Fibroblast of the aortic adventitia (primary cell): ENCODE measurements at places on chromosomes 6 and 20. TPM values are rescaled to one million over a fixed set of nuclear protein-coding genes. Genes with fewer than 3 reads are reported as not detected.

DNA sequence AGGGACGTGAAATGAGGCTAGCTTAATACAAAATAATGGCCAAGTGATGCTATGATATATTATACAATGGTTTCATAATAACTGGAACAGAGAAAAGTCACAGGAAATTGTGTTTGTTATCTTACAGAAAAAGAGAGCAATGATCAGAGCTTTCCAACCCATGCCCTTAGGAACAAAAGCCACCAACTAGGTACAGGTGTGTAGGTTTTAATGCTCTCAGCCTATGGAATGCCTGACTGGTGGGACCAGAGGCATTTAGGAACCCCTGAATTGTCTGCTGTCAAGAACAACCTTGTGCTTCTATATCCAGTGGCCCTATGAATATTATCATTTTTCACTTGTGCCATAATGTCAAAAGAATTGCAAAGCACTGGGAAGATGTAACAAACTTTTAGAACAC lies 133.0 kb upstream of the RUNX2 start:
- no peak for DNase-seq

DNA sequence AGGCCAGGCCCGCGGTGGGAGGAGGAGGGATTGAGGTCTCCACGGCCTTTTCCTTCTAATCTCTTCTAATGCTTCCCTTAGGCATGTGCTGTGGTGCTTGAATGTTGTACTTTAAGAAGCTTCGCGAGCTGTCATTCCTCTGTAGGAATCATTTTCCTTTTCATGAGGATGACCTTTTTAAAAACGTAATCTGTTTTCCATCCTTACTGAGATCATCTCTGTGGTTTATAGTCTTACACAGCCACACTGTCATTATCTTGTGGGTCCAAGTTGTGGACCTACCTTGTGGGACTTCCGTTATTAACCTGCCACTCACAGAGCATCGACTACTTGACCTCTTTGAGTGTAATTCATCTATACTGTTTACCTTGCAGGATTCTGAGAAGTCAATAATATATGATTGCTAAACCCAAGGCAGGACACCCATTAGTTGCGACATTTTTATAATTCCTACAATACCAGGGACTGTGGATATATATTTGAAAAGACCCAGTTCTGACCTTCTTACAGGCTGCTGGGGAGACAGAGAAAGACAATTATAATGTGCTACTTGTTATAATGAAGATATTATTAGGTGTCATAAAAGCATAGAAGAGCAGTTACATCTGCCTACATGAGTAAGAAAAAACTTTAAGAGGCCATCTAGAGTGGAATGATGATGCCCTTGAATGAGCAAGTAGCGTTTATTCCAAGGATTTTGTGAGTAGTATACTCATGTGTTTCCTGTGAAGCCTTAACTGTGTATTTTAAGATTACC lies 842 bp downstream of the SLC25A27 start:
- DNase-seq, result peak; percentile 24

DNA sequence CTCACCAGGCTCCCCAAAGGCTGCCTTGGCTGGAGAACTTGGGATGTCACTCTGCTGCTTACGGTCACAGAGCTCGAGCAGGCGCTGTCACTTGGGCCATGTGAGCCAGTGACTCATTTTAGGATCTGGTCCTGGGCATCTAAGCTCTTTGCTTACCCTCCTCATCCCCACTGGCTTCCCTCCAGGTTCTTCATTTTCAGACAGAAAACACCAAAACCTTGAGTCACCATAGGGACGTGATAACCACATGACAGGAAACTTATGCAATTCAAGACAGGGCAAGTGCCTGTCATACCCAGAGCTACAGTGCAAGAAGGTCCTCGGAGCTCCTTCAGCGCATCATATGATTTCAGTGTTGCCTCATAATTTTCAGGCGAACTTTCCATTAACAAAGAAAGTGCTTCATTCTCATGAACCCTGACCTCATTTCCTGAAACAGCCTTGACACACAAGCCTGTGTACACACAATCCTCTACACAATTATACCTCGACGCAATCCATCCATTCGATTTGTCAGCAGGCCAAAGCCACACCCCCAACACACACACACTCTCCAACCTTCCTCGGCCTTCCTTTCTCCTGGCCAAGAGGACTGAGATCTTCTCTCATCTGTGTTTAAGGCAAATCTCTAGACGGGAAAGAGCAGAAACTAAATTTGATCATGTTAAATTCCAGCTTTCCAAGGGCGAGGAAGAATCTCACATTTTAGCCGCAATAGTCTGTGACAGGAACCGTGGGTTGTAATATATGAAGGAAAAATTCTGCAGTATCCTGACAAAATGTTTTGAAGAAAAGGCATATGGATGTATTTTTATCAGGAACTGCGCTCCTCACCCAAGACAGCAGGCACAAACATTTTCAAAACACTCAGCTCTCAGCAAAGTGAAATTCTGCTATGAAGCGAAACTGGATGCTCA lies 25.3 kb downstream of the TBC1D7 start:
- peak; percentile 95 for DNase-seq

DNA sequence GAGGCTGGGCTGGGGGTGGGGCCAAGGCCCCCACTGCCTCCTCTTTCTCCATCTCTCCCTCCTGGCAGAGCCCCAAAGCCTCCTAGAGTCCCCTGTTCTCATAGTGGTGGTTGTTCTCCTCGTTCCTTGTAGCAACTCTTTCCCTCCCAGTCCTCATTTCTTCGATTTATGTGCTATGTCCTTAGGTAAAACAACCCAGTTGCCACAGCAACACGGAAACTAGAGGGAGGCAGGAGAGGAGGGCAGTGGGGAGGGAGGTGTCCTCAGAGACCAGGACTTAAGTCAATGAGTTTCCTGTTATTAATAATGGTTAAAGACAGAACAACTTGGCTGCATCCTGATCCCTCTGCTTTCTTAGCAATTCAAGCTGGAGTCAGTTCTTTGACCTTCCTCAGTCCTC lies 161.0 kb downstream of the INSM1 start:
- no peak for DNase-seq

- DNase-seq, result peak; percentile 65
Measured at GRCh38 chr20:43187476-43188233, 2.1 kb downstream of the PTPRT start.

- no peak for DNase-seq
Measured at GRCh38 chr6:103783329-103783728, 1076.4 kb downstream of the HACE1 start.

DNA sequence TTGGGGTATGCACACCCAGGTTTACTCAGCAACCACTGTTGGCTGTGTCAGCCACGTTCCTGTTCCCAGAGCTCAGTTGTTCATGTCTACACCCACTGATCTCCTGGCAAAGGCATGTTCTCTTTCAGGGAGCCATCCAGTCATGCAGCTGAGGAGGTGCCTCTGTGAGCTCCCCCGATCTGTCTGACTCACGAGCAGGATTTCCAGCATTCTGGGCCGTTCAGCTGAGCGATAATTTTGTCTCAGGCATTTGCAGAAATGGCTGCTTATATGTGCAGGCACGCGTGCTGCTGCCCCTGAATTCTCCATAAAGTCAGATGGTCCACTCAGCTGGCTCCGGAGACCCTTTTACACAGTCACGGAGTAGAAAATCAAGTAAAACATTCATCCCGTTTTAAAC lies 78.4 kb upstream of the IYD start:
- DNase-seq, result peak; percentile 60

GRCh38 chr20:48717680-48718223 lies 110.0 kb downstream of the PREX1 start:
- DNase-seq, result no peak

DNA sequence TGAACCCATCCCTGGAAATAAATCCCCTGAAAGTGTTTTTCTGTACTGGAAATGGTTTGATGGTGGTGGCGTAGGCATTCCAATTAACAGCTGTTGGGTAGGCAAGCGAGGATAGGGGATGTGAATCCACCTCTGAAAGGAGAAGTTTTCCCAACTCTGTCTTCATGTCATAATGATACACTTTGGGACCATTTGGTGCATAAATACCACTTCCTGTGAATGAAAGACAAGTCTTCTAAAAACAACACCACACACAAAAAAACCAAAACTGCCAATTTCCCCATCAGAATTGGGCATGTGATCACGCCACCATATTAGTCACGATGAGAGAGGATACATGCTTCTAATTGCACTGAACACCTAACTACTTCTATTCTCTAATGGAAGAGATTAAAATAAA lies 6.4 kb downstream of the VNN2 start:
- DNase-seq, result no peak

- no peak for DNase-seq
Measured at GRCh38 chr6:33670971-33671743, 40.3 kb downstream of the UQCC2 start.

- peak; percentile 92 for DNase-seq
Measured at GRCh38 chr6:56708810-56709597, 66.3 kb upstream of the DST start.

- DNase-seq, result peak; percentile 95
Measured at GRCh38 chr6:2876210-2877056, 26.7 kb downstream of the SERPINB9 start.

DNA sequence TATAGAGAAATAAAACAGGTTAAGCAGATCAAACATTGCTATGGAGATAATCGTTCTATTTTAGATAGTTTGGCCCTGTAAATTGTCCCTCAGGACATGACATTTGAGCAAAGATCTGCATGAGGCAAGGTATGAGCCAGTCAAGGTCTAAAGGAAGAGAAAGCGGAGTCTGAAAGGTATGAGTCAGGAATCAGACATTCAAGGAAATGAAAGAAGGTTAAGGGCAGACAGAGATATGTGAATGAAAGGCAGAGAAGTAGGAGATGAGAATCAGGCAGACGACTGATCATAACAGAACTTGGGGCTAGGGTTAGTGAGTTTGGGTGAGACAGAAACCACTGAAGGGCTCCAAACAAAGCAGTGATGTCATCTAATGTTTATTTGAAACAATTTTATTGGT lies 775.8 kb downstream of the MAFB start:
- DNase-seq, result no peak

DNA sequence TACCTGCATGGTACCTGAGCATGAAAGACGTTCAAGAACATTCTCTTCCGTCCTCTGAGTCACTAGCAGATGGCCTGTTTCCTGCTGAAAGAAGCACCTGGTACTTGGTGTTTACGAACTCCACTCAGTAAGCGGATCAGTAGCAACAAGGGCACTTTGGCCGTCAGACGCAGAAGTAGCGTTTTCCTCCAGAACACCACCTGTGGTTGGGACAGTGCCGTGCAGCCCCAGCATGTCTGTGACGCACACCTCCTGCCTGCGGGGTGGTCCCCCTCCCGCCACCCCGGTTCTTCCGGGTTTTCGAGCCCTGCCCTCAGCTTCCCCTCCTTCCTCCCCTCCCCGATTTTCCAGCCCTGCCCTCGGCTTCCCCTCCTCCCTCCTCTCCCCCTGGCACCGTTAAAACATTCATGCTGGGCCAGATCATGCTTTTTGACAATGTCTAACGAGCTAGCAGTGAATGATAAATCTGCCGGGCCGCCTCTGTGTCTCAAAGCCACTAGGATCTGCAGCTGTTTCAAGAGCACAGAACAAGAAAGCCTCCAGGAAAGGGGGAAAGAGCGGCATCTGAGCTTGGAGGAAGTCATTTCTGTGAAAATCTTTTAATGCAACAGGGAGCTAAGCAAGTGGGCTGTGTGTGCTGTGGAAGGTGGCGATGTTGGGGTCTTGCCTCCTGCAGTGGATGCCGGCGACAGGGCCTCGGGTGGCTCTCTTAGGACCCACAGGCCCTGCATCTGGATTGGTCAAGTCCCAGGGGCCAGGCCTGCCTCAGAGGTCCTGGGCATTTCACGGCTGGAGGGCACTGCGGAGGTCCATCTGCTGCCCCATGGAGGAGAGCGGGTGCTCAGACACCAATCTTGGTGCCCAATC lies 207.9 kb downstream of the ERMARD start:
- DNase-seq, result no peak

- DNase-seq, result peak; percentile 49
Measured at GRCh38 chr6:31701666-31702404, 1.3 kb downstream of the ABHD16A start.

The PBOV1 gene
- total RNA-seq, result not detected in 2 replicates

The SLC12A5 gene
- total RNA-seq, result not detected in 2 replicates

The RCAN2 gene
- total RNA-seq, result 8.0 and 14.9 TPM in 2 replicates

The PRL gene
- not detected in 2 replicates for total RNA-seq

The LBP gene
- total RNA-seq, result not detected in 2 replicates
